ENCODE measurements at places on chromosomes 6 and 20.

GRCh38 chr6:24922814-24923213 is 12.9 kb downstream of the RIPOR2 start:
- DNase-seq: no peak

GRCh38 chr20:6689339-6689973 is 78.0 kb upstream of the BMP2 start:
- no peak for DNase-seq

DNA sequence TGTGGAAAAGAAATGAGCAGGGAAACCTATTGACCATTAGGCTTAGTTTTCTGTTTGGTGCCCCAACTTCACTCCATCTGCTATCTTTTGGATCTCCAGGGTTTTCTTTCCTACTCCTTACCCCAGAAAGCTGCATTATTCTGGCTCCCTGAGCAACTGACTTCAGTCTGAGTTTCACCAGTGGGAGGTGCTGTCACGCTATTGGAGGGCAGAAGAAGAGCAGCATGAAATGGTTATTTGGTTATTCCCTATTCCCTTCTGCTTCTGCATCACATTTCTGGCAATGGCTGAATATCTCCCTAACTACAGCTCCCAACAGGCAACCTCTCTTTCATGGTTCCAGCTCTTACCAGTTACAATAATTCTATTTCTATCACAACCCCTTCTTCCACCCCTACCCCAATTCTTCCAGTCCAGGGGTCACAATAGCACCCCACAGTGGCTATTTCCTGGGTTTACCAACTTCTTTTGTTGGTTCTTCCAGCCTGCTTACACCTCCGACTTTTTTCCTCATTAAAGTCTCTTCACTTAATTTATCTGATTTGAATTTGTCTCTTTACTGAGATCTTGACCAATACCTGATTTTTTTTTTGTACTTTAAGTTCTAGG is 311.5 kb downstream of the PLCB1 start:
- no peak for DNase-seq

GRCh38 chr20:43691928-43692524 is 25.1 kb downstream of the MYBL2 start:
- DNase-seq: peak; percentile 39

DNA sequence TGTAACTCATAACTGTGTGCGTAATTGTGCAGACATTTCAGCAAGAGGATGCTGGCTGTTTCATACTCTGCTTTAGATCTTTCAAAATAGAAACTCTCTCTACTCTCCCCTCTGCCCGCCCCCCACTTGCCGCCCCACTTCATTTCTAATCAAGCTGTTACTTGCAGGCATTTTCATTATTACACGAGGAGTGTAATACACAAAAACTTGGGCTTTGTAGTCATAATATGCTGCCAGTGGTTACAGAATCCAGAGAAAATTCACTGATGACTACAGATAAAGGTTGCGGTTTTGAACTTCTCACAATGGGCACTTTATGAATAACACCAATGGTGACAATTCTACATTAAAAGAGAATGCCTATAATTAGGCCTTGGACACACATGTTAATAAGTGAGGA is 194.0 kb upstream of the POU3F2 start:
- no peak for DNase-seq

DNA sequence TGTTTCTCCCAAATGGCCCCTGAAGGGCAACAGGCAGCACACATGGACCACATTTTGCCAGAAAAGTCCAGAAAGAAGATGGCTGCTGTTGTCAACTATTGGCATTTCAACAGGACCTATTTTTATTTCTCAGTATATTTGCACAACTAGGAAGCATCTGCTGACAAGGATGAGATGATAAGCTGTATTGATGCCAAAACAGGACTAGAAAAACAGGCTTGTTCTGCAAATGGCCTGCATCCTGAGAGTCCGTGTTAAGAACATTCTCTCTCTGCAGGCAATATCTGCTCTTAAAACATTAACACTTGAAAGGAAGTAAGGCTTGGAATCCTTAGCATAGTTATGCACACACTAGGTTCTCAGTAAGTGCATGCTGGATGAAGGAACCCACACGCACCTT is 283.7 kb downstream of the ESR1 start:
- DNase-seq: no peak

DNA sequence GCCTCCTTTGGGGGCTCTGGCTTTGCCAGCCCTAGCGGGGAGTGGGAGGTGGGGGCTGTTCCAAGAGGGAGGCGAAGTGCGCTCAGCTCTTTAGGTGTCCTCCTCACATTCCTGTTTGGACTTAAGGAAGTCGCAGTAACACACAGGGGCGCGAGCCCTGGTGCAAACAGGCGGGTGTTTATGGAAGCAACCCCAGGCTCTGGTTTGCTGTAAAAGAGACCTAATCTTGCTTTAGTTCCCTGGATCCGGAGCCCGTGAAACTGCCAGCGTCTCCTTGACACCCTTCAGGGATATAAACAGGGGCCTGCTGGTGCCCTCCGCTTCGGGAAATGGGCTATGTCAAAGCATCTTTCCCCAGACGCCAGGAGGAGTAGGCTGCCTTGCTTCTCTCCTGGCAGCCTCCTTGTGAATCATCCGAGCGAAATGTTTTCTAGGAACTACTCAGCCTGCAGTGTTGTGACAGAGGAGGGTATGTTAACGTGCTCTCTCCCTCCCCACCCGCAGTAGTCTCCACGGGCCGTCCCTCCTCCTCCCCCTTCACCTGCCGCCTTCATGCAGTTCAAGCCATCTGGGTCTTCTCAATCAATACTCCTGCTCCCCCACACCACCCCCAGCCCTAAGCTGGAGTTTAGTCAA is 168.0 kb upstream of the LRFN2 start:
- DNase-seq: no peak

DNA sequence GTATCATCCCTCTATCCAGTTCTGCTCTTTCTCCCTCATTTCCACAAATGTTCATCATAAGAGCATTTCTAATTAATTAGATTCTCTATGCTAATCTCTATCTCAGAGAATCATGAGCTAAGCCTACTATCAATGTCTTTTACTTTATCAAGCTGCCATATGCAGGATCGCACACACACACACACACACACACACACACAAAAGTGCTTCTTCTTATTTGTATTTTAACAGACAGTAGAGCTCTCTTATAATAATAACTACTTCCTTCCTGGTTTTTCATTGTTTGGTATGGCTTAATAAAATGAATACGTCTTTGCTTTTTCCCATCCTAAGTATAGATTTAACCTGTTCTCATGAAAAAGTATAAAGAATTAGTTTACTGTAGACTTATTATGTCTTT is 170.2 kb downstream of the HAO1 start:
- no peak for DNase-seq

DNA sequence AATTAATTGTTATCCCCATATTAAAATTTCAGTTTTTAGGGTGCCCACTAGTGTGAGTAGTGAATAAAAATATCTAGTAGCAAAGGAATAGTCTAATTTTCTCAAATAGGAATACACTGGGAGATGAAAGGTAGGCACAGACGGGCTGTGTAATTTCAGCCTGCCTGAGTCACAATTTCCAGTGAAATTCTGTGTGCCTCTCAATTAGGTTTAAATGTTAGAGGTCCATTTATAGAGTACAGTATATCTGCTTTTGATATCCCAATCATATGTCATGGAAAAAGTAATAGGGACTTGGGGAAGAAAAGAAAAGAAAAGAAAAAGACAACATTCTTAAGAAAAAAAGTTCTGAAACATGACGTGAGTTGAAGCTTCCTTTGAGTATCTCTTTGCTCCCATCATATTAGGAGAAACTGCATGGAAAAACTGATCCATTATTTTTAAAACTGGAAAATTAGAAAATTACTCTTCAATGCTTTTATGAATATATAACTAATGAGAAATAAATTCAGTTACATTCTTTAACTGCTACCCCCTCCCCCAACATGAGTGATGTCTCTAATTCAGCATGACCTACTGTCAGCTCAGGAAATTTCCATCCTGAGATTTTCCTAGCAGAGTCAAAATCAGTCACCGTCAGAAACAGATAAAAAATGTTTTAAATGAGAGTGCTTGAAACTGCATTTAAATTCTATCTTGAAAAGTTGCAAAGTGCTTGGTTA is 473.8 kb upstream of the HSF2 start:
- no peak for DNase-seq

DNA sequence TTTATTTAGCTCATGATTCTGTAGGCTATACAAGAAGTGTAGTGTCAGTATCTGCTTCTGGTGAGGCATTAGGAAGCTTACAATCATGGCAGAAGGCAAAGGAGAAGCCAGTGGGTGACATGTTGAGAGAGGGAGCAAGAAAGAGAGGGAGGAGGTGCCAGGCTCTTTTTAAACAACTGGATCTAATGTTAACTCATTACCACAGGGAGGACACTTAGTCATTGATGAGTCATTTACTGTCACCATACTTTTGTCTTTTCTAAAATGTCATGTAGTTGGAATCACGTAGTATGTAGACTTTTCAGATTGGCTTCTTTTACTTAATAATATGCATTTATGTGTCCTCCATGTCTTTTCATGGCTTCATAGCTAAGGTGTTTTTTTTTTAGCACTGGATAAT is 58.1 kb downstream of the NUS1 start:
- DNase-seq: no peak

DNA sequence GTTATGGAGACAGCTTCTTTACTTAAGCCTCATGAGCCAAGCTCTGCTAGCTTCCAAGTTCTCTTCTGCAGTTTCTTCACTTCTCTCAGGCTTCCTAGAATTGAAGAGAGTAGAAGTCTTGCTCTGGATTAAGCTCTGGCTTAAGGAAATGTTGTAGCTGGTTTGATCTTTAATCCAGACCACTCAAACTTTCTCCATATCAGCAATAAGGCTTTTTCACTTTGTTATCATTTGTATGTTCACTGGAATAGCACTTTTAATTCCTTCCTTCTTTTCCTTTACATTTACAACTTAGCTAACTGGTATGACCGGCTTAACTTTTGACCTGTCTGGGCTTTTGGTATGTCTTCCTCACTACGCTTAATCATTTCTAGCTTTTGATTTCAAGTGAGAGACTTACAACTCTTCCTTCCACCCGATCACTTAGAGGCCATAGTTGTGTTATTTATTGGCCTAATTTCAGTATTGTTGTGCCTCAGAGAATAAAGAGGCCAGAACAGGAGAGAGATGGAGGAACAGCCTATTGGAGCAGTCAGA is 236.6 kb upstream of the BMP2 start:
- DNase-seq: no peak

DNA sequence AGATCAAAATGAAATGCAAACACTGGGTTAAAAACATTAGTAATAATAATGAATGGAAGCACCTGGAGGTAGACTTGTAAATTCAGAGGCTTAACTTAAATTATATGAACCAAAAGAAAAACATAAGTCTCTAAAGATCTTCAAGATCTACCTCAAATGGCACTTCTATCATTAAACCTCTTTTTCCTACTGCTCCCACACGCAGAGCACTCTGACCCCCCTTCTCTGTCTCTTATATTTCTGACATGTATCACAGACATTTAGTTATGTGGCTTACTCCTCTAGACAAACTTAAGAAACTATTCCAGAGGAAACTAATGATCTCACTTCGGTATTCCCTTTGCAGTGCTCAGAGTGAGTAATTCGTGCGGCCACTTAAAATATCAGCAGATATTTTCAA is 1.1 kb downstream of the TBC1D32 start:
- DNase-seq: no peak

DNA sequence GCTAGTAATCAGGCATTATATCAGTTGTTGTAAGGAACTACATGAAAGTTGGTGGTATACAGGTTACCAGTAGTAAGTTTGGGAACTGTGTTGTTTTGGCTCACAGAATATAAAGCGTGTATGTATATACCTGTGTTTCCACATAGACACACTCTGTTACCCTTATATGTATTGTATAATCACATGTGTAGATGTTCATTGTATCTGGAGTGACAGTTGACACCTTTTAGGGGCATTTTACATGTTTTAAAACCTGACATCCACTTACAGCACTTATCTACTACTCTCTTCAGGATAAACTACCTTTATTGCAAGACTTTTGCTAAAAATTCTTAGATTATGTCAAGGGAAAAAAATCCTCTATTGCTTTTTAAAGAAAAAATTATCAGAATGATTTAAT is 228.9 kb downstream of the LAMA2 start:
- DNase-seq: no peak

- DNase-seq: no peak
These were observed 187.6 kb upstream of the SULF2 start for GRCh38 chr20:47972916-47973309.

DNA sequence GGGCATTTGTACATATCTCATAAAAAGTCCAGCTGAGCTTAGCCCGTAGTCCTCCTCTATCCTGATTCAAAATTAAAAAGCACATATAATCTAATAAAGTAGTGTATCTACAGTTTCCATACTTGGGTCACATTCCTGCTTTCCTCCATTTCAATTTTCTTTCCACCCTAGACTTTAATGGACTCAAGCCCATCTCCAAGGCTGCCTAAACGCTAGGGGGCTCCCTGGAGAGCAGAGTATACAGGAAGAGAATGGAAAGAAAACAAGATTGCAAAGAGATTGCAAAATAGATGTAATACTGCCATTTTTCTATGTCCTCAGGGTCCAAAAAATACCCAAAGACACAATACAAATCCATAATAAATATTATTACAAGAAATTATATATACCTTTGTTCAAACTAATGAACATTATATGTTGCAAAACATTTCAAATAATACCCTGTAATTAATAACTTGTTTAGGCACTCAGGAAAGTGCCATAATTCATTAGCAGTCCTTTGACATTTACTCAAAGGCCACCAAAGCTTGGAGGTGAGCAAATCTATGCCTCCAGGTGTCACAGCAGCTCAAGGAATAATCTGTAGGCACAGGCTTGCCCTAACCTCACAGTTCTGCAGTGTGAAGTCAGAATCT is 2.4 kb upstream of the MCM3 start:
- no peak for DNase-seq

GRCh38 chr6:22221630-22222029 is 75.2 kb downstream of the PRL start:
- no peak for DNase-seq

- no peak for DNase-seq
These were observed 2.4 kb upstream of the GPX6 start for GRCh38 chr6:28517964-28518363.

DNA sequence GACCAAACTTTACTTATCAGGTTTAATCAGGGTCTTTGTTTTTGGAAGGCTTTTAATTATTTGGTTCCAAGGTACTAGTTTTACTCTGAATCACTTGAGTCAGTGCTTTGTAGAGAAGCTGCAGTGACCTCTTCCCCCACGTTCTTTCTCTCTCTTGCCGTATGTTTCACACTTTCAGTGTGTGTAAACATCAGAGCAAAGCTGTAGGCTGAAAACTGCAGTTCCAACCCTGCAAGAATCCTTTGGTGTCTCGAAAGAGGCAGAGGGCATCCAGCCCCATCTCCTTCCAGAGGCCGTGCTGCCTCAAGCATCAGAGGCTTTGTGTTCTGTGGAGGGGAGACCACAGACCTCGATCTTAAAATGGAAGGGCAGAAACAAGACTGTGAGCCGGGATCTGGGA is 42.1 kb downstream of the CFAP61 start:
- DNase-seq: no peak

GRCh38 chr20:39758876-39759275 is 796.7 kb downstream of the DHX35 start:
- no peak for DNase-seq

DNA sequence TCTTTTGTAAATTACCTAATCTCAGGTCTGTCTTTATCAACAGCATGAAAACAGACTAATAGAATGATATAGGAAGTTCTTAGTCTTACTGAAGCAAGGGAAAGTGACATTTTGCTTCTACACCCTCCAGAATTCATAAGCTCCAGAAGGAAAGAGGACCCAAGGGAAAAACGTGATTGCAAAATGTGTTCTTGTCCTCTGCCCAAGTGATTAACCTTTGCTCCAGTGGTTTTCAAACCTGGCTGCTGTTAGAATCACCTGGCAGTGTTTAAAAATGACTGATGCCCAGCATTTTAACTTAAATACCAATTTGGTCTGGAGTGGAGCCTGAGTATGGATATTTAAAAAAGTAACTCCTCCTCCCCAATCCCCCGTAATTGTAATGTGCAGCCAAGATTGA is 191.4 kb downstream of the SLC16A10 start:
- DNase-seq: no peak
